ENCODE measurements at places on chromosomes 12 and 14.

DNA sequence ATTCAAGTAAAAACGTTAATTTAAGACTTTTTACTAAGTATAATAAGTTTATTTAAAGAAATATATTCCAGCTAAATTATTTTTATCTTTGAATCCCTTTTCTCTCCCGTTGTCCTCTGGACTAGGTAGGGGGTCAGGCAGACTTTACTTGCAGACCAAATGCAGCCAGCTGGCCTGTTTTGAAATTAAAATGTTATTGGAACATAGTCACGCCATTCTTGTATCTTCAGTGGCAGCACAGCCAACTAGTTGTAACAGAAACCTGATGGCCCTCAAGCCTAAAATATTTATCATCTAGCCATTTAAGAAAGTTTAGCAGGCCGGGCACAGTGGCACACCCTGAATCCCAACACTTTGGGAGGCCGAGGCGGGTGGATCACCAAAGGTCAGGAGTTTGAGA lies 52.7 kb downstream of the BCAT1 start:
- DNase-seq = no peak

DNA sequence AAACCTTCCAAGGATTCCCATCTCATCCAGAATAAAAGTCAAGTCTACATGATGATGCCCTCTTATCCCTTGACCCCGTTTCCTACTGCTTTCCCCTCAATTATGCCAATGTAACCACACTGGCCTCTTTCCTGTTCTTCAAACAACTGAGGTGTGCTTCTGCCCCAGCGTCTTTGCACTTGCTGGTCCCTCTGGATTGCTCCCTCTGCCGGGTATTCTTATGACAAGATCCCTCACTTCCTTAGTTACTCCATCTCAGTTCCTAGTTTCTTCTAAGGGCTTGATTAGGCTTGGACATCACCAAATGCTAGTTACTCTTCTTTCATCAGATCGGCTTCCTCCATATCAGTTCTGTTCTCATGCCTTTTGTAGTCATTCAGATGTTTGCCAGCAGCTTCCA lies 32.7 kb upstream of the PELI2 start:
- DNase-seq = no peak

GRCh38 chr12:124613151-124613585 lies 45.8 kb upstream of the NCOR2 start:
- no peak for DNase-seq

GRCh38 chr12:131441060-131441396 lies 269.9 kb upstream of the SFSWAP start:
- no peak for DNase-seq

DNA sequence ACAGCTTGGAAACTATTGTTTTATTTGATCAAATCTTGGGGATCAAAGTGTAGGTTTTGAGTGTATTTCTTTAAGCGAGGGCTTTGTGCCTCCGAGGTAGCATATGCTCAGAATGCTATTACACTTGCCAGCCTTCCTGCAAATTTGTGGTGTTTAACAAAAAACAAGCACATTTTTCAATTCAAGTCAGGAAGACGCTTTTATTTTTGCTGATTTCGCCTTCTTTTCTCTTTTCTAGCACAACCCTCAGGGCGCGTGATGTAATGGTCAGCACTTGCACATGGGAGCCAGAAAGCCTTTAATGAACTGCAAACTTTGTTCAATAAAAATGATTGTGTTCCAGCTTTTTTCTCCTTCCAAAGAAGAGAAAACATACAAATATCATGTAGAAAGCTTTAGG lies 466.5 kb downstream of the PRKD1 start:
- DNase-seq = no peak

- no peak for DNase-seq
Observed at GRCh38 chr14:43765474-43765873, 741.6 kb downstream of the FSCB start.

DNA sequence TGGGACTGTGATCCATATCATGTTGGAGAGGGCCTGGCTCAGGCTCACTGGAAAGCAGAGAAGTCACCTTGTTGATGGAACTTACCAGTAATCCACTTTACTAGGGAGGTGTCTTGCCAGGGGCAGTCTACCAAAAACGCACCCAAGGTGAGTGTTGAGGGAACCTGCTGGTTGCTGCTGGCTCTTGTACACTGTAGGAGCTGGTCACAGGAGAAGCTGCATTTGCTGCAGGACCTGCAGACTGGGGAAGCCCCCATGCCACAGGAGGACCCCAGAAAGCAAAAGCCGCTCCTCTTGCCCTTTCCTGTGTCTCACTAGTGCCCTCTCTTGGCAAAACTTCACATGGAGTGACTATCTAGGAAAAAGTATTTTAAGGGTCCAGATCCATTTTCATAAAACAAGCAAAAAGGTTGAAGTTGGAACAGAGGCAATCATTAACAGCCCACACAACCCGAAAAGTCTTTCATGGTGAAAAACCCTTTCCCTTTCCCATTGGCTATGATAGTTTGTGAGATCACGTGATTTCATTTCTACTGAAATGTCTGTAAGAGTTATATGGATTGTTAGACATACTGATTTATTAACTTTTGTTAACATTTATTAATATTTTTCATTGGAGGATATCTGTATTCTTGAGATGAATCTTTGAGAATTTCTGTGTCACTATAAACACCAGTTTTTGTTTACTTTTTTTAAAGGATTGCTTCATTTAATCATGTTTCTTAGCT lies 59.2 kb downstream of the RASSF8 start:
- peak; percentile 52 for DNase-seq

DNA sequence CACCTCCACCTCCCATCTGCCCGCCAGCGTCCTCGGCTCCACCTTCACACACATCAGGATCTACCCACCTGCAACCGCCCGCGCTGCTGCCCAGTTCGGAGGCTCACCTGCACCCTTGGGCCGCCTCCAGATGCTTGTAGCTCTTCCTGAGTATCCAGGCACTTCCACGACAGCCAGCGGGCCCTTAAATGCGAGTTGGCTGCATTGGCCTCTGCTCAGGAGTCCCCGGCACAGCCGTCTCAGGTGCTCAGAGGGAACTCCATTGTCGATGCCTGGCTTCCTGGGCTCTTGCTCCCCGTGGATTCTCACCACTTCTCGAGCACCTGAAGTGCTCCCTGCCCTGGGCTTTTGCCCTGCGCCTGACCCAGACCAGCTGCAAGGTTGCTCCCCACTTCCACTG lies 21.9 kb upstream of the CDCA4 start:
- DNase-seq = no peak
